ENCODE measurements at places on chromosomes 2 and 18.

GRCh38 chr2:219210196-219210885, 3.8 kb downstream of the ZFAND2B start:
- DNase-seq: no peak

DNA sequence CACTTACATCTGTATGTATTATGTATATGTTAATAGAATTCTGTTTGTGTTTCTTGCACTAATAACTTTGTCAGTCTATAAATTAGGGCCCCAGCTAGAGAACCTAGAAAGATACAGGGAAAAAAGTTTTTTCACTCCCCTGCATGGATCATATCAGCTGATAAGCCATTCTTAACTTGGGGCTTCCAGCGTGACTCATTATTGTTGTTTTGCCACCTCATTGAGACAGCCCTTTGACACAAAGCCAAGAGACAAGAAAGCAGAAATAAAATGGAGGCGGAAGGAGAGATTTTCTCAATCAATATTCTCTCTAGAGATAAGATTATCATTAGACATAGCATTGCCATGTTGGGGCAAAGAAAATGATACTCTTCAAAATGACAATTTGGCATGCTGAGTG, 93.4 kb downstream of the AKAIN1 start:
- DNase-seq: no peak

DNA sequence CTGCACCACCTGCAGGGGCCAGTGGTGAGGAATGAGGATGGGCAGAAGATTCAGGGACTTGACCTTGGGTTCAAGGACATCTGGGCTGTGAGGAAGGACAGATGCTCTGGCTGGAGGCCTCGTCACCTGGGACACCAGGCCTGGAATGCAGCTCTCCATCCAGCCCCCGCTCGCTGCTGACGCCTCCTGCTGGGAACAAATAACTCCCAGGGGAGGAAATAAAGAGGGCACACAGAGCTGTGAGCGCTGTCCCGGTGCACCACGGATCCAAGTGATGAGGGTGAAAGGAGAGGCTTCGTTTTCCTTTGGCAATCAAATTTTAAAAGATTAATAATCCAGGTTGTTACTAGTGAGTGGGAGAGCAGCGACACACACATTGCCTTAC, 368.0 kb upstream of the MYT1L start:
- no peak for DNase-seq

DNA sequence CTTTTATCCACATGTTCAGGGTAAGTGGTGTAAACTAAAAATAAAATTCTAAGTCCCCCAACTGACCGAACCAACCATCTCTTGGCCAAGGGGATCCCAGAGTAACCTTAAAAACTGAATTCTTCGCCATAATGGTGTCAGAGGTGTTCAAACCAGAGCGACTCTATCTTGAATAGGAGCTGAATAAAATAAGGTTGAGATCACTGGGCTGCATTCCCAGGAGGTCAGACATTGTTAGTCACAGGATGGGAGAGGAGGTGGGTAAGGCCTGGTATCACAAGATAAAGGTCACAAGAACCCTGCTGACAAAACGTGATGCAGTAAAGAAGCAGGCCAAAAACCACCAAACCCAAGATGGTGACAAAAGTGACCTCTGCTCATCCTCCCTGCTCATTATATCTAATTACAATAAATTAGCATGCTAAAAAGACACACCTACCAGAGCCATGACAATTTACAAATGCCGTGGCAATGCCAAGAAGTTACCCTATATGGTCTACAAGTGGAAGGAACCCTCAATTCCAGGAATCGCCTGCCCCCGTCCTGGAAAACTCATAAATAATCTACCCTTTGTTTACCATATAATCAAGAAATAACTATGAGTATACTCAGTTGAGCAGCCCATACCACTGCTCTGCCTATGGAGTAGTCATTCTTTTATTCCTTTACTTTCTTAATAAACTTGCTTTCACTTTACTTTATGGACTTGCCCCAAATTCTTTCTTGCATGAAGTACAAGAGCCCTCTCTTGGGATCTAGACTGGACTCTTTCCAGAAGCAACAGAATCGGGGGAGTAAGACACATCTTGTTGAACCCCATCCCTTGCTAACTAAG, 302.4 kb downstream of the STK39 start:
- no peak for DNase-seq

GRCh38 chr18:78640246-78640995, 339.2 kb upstream of the SALL3 start:
- DNase-seq: no peak

GRCh38 chr2:88011011-88011410, 5.3 kb downstream of the RNU2-63P start:
- no peak for DNase-seq

- DNase-seq: no peak
Measured at GRCh38 chr2:229408962-229409361, 137.9 kb upstream of the PID1 start.

DNA sequence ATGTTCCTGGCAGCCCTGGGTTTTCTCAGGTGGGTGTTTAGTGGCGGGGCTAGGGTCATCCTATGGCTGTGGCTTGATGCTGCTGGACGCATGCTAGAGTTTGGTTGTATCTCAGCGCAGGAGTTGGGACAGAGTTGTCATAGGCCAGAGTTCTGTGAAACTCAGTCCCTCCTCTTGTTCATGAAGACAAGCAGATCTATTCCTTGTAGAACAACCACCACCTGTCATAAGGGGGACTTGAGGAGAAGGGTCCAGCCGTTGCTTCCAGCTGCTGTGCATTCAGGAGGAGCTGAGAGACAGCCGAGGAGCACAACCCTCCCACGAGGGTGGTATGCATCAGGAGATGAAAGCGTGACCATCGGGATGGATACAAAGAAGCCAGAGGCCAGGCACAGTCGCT, 26.4 kb downstream of the DCDC2C start:
- DNase-seq: no peak

GRCh38 chr18:69230204-69230603, 170.5 kb upstream of the DOK6 start:
- no peak for DNase-seq

DNA sequence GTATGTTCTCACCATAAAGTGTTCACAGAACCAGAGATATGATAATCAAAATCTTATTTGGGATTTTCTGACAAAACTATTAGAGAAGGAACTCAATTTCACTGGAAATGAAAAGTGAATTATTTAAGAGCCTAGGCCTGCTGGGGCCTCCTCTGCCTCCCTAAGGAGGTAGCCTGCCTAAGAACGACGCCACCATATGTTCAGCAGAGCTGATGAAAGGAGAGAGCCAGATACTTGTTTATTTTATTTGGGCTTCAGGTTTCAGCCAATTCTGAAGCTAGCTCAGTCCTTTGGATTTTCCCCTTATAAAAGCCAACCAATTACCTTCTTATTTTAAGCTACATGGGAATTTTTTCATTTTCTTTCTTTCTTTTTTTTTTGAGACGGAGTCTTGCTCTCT, 433.1 kb upstream of the MAP2 start:
- DNase-seq: no peak

GRCh38 chr2:162506706-162507105, 162.8 kb downstream of the GCA start:
- DNase-seq: no peak

DNA sequence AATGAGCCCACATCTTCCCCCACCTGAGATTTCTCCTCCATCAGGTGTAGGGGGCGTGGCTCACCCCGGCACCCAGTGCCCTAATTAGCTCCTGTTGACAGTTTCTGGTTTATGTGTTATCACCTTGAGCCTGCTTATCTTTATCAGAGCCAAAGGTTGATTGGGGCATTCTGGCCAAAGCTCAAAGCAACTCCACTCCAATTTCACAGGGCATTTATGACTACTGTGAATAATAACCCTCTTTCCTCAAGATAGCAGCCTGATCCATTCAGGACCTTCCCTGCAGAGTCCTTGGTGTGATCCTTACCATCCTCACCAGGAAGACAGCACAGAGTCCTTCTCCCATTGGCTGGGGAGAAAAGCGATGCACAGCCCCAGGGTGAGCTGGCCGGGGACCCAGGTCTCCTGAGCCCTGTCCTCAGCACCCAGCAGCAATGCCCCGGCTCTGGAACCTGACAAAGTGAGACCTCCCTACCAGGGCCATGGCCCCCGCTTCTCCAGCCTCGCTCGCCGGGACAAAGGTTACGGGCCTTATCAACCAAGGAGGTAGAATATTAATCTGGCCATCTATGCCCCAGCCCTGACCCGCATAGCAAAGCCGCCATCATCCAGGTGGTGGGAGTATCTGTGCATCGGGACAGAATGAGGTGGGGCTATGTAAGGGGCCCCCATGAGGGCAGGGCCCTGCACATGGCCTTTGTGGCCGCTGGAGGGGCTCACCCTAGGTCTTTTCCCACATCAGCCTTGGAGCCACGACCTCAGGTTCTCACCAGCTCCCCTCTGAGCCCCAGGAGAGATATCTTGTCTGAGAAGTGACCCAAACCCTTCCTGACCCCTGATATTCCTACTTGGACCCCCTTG, 64.5 kb downstream of the ZFP36L2 start:
- DNase-seq: no peak

All from stimulated activated CD4-positive, alpha-beta T cell treated with anti-CD3 and anti-CD28 coated beads, Interleukin-4, amount 100 ng/mL, for 1 hour (primary cell).